ENCODE measurements at places on chromosomes 5 and 9.

GRCh38 chr5:41193456-41194205 lies 19.7 kb downstream of the C6 start:
- DNase-seq: no peak

DNA sequence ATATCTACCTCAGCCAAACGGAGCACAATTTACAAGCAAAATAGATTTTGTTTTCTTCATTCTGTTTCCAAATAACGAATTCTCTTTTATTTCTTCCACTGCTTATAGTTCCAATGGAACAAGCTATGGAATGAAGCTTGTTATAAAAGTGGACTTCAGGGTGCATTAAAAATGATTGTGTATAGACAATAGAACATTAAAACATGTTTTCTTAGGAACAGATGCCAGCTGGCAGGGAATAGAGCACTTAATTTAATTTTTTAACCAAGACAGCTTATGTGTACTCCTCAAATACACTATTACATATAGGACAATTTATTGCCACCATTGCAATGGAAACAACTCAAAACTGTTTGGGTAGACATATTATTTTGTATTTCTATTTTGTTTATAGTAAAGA lies 860.1 kb upstream of the TYRP1 start:
- DNase-seq: no peak

DNA sequence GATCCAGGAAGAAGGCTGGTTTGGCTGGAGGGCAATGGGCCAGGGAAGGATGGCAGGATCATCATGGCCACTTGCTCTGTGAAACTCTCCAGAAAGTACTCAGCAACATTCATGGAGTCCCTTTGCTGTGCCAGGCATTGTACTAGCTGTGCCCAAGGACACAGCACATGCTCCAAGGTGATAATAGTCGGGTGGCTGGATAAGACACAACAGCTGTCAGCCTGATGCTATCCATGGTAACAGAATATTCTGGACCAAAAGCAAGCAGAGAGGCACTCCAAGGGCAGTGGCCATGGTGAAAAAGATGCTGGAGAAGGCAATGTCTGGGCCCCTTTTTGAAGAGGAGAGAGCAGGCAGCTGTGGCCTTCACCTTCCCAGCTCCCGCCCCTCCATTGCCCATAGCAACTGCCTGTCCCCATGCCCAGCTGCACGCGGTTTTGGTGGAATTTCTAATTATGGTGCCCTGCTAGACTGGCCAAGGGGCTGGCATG lies 113.8 kb upstream of the CPEB4 start:
- no peak for DNase-seq

GRCh38 chr5:132628814-132629213 lies 29.2 kb upstream of the IL13 start:
- no peak for DNase-seq

DNA sequence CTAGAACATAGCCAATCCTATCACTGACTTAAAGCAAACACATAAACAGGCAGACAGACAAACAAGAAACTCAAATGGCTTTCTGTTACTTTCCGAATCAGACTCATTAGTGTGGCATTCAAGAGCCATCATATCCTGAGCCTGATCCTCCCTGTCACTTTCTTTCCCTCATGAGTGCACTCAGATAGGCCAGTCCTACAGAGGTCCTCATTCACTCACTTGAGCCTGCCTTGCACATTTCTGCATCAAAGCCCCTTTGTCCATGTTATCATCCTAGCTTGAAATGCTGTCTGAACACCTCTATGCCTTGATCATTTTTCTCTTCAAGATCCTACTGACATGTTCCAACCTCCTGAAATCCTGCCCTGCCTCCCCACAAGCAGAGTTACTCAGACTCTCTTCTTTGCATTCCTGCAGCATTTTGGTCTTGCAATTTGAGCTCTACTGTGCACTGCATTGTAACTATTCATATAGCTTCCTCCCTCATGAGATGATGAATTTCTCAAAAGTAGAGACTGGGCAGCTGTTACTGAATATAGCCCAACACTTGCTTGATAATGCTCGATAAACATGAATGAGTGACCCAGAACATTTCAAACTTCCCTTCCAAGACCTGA lies 126.9 kb downstream of the PALM2AKAP2 start:
- no peak for DNase-seq

DNA sequence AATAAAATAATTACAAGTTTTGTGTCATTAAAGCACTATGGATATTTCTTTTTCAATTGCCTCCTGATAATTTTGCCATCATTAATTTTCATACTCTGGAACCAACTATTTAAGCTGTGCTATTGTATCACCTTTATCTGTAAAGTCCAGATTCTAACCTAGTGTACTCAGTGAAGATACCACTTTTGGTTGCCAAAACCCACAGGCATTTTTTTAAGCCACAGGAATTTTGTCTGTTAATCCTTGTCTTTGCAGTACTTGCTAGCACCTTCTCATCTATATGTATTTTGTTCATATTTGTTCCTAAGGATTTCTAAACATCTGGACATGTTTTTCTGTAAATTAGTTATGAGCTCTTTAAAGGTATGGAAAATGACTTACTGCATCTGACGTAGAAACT lies 481.4 kb upstream of the DAB2 start:
- DNase-seq: no peak

- DNase-seq: no peak
Observed at GRCh38 chr5:16538006-16538405, 72.4 kb upstream of the ZNF622 start.

DNA sequence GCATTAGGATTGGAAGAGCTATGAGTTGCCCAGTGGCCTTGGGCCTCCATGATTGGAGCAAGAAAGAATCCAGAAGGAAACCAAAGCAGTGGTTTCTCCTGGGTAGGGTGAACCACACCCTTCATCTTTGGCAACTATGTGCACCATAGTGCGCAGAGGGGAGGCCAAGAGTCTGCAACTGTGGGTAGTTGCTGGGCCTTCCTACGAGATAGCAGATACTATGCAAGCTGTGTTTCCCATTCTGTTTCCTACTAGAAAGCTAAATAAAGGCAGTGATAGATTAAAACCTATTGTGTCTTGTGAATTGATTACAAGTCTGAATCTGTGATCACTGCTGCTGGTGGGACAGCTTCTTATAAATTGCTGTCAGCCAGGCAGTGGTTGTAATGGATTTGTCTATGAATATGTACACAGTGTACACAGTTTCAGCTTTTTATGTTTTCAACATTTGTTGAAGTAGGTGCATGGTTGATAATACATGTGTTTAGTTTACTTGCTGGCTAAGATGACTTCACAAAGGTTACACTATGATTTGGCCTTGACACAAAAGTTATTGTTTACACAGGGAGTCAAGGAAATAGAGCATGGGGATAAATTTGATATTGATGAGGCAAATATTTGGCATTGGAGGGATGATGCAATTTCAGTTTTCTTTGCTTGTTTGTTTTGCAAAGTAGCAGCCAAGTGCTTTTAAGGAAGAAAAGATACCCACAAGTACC lies 23.7 kb upstream of the PDE8B start:
- no peak for DNase-seq

- DNase-seq: no peak
Observed at GRCh38 chr5:30690931-30691330, 502.6 kb upstream of the CDH6 start.

- no peak for DNase-seq
Observed at GRCh38 chr5:35369965-35370790, 139.9 kb upstream of the PRLR start.

- DNase-seq: no peak
Observed at GRCh38 chr5:143004361-143005145, 234.4 kb downstream of the ARHGAP26 start.

DNA sequence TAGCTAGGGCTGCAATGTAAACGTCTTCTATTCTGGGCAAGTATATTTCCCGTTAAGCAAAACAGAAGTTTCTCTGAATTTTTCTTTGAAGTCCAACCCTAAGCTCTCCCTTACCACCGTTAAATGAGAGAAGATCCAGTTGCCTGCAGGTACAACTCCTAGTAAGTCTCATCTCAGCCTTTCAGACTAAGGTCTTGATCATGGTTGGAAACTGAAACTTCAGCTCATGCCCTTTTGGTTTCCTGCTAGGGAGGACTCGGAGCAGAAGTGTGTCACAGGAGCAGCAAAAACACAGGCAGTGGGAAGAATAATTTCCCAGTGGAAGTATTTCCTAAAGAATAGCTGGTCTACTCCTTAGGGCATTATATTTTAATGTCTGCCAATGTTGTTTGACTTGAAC lies 717.9 kb downstream of the PRELID2 start:
- no peak for DNase-seq

DNA sequence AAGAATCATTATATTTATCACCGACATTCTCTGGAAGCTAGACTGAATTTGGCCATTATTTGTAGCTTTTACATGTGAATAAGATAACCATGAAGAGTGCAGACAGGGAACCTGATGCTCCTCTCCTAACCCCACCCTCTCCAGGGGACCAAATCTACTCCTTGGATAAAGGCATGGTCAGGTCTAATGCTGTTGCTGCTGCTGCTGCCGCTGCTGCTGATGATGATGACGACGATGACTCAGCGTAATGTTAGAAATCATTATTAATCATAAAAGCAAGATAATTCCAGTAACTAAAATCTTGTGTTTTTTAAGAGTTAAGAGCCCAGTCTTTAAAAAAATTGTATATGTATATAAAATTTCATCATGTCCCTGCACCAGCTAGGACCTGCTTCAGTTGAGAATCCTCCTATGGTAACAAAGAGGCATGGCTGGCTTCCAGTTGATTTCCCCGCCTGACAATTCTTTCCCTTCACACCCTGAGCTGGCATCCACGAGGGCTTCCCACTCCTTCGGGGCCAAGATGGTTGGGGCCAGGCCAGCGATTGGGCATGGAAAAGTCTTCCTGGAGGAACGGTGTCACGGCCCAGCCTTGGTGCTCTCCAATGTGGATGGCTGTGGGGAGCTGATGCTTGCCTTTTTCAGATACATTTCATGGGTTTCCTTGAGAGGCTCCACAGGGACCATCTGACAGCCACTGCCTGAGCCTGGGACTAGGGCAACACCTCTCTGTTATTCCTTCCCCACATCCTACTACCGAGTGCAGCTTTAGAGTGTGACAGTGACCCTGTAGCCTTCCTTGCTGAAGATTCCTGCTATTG lies 400.0 kb downstream of the CTNND2 start:
- DNase-seq: no peak

- no peak for DNase-seq
Observed at GRCh38 chr9:79672236-79672635, 100.5 kb downstream of the TLE4 start.

- no peak for DNase-seq
Observed at GRCh38 chr5:52077941-52078815, 694.9 kb downstream of the ISL1 start.

DNA sequence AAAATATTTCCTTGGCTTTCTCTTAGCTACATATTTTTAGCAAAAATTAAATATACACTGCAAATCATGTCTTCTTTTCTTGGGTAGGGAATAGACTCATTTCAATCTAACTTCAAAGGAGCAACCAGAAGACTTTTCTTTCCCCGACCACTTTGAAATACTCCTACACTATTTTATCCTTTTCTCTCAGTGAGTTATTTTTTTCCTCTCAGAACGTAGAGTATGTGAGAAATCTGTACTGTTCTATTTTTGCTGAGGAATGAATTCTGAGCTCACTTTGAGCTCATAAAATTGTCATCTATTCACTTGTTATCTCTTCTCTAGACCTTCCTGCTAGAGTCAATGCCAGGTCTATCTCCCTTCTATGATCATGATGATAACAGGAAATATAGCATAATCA lies 22.2 kb upstream of the DAPK1 start:
- no peak for DNase-seq

GRCh38 chr9:123412171-123412820 lies 56.3 kb downstream of the CRB2 start:
- no peak for DNase-seq

- DNase-seq: no peak
Observed at GRCh38 chr9:71632776-71633175, 135.5 kb downstream of the CEMIP2 start.

GRCh38 chr5:73374520-73375190 lies 73.9 kb downstream of the FOXD1 start:
- no peak for DNase-seq

DNA sequence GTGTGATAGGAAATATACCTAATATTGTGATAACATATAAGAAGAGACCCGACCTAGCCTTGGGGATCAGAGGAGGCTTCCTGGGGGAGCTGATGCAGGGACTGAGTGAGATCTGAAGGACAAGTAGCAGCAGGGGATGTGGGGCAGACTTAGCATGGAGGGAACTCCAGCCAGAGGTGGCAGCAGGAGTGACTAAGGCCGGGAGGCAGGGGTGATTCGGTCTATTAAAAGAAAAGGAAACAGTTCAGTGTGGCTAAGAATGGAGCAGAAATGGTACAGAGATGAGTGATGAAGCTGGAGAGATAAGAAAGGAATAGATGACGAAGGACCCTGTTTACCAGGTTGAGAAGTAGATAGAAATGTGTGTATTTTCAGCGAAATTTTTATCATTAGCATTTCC lies 408.8 kb downstream of the ENC1 start:
- DNase-seq: no peak

DNA sequence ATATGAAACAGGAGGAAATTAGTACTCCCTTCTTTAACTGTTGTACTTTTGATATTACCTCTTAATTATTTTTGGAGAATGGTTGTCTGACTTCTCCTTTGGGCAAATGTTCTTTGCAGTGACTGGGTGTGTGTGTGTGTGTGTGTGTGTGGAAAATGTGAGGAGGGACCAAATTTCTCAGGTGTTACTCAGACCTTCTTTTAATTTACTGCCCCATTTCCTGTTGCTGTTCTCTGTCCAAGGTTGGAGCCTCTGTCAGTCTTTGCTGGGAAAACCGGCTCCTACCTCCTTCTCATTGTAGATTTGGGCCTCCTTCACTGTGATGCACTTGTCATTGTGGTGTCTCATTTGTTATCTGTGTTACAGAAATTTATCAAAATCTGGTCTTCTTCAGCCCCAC lies 68.4 kb downstream of the PBX3 start:
- no peak for DNase-seq

GRCh38 chr5:158390577-158390976 lies 531.6 kb upstream of the CLINT1 start:
- DNase-seq: no peak
